T-cell (primary cell): ENCODE measurements at places on chromosomes 3 and 15.

DNA sequence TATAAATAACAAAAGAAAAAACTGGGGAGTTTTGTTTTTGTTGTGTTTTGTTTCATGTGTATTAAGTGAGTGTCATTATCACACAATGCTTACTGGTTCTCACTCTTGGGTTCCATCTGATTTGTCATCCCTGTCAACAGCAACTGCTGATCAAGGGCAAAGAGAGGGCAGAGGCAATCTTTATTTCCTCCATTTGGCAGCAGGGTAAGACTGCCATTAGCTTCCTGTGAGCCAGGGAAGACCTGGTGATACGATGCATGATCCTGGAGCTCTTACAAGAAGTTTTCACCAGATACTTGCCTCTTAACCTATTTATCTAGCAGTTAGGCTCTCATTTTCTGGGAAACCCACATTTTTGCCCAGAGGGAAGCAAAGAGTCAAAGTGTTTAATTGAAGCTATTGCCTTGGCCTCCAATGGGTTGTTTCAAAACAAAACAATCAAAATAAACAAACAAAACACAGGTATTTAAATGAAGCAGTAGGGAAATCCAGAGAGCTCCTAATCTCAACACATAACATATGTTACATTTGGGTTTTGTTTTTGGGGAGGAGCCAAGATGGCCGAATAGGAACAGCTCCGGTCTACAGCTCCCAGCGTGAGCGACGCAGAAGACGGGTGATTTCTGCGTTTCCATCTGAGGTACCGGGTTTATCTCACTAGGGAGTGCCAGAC, 529.8 kb downstream of the MAGI1 start:
- no peak overlapping the region for H3K27ac ChIP-seq
- no peak overlapping the region for H3K4me3 ChIP-seq
- H3K36me3 ChIP-seq = no peaks in the 10 kb centered on the region
- no peaks in the 10 kb centered on the region for H3K4me1 ChIP-seq

- no peak overlapping the region for H3K4me3 ChIP-seq
- H3K27ac ChIP-seq = no peak overlapping the region
- no peaks in the 10 kb centered on the region for H3K36me3 ChIP-seq
- H3K4me1 ChIP-seq = no peaks in the 10 kb centered on the region
- DNase-seq = no peak
Measured at GRCh38 chr3:172438186-172438585, 10.1 kb downstream of the GHSR start.

GRCh38 chr3:12507591-12508281, 23.5 kb downstream of the TSEN2 start:
- no peak overlapping the region for H3K27ac ChIP-seq
- H3K36me3 ChIP-seq = peaks cover 20% of the 10 kb centered on the region
- H3K4me1 ChIP-seq = no peaks in the 10 kb centered on the region
- DNase-seq = no peak
- no peak overlapping the region for H3K4me3 ChIP-seq

DNA sequence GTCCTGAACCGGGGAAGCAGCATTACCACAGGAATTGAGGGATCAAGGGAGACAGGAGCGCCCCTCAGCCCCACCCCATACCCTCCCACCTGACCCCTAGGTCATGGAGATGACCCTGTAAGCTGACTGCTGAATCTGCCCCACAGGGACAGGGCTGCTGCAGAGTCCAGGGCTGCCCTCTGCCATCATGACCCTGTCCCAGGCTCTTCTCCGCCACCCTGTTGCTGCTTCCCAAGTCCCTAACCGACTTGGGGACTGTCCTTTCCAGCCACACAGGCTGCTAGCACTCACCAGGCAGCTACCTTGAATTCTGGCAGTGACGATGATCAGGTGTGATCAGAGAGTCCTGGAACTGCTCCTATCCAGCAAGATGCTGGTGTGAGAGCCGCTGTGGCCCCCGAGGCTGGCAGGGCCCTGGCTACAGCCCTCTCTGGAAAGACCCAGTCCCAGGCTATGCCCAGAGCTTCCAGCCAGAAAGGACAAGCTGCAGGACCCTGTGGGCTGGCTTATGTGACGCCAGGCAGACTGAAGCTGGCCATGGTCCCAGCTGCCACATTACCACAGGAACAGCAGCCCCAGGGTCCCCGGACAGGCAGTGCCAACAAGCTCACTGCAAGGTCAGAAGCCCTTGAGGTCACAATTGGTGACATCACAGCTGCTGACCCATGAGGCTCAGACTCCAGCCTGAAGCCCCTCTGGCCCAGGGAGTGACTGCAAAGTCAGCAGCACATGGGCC, at the start of gene C3orf22:
Gene C3orf22 (minus strand): TSS at position 597 of the 736 bp plus-strand sequence. CDS start 5,542 bp downstream, outside the sequence.
- H3K4me3 ChIP-seq = no peak within 1 kb of the TSS
- H3K4me1 ChIP-seq = no peaks in the 10 kb centered on the region
- H3K27ac ChIP-seq = no peak within 1 kb of the TSS
- peaks cover 15% of the 10 kb centered on the region for H3K27me3 ChIP-seq

DNA sequence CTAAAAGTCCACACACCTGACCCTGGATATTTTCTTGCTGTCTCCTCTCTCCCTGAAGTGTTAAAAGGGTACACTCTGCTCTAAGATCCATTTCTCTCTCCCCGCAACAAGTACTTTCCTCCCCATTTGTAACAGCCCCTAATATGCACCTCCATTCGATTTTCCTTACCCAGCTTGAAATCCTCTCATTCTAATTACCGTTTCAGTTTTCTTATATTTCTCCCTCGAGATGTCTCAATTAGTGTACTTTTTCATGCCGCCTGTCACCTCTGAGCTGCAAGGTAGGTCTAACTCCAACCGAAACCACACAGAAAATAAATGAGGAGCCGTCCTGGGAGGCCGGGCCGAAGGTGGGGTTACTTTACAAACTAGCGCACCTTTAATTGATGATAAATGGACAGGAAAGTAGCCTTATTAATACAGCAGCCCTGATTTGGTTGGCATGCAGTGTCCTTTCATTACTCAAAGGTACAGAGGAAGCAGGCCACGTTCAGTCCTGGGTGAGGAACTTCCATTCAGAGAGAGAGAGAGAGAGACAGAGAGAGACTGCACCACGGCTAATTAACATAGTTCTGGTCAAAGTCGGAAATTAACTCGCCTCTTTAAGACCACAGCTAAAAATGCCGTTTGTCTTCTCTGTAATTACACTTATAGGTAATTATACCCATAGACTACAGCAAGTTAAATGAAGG, 319.9 kb downstream of the ARRDC4 start:
- no peaks in the 10 kb centered on the region for H3K4me1 ChIP-seq
- H3K4me3 ChIP-seq = no peak overlapping the region
- H3K36me3 ChIP-seq = no peaks in the 10 kb centered on the region

DNA sequence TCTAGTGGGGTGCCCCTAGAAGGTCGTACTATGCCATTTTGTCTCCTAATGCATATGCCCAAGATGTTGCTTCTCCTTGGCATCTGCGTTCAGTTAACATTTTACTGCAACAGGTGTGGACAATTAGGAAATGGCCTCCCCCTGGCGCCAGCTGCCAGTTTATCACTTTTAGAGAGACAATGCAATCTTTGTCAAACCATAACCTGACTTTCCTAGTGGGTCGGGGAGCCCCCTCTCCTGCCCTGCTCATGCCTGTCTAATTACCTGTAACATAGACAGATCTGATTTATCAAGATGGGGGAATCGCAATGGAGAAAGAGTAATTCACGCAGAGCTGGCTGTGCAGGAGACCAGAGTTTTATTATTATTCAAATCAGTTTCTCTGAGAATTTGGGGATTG, 353.7 kb upstream of the SGO1 start:
- H3K36me3 ChIP-seq = no peaks in the 10 kb centered on the region
- no peak overlapping the region for H3K27ac ChIP-seq
- DNase-seq = no peak
- no peak overlapping the region for H3K4me3 ChIP-seq
- no peaks in the 10 kb centered on the region for H3K4me1 ChIP-seq
